ENCODE measurements at places on chromosomes 11 and 22.

GRCh38 chr11:120180551-120181232, 30.1 kb upstream of the OAF start:
- peak; percentile 39 for DNase-seq

- no peak for DNase-seq
Observed at GRCh38 chr11:112812729-112813128, 148.5 kb upstream of the NCAM1 start.

DNA sequence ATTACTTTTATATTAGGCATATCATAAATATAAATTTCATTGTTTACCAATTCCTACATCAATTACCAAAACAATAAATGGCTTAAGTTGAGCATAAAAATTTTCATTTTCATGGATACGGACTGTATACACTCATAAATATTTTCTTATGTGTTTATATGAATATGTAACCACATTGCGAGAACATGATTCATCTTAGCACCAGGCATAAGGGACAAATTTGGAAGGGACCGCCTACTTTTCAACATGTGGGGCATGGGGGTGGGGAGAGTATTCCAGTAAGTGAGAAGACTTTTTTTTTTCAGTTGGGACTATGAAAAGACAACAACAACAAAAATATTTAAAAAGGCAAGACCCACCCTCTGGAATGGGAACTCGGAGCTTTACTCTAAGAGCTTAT, 296.1 kb downstream of the RAB38 start:
- peak; percentile 52 for DNase-seq

- no peak for DNase-seq
Observed at GRCh38 chr22:25829808-25830777, 88.1 kb downstream of the MYO18B start.

GRCh38 chr11:69234740-69235710, 58.9 kb upstream of the MYEOV start:
- no peak for DNase-seq
